ENCODE measurements at places on chromosomes 4 and X. TPM values are rescaled to one million over a fixed set of nuclear protein-coding genes. Genes with fewer than 3 reads are reported as not detected.
A peak's percentile ranks its signal among the peaks of the same experiment; 100 is the strongest.

GRCh38 chrX:103585411-103586313 lies at the start of gene TCEAL4:
Gene TCEAL4 (plus strand): TSS chrX:103585515. CDS start chrX:103586676, 1,161 bp downstream.
- no peaks in the 10 kb centered on the region for H3K27me3 ChIP-seq
- peak within 1 kb of the TSS; percentile 86 for H3K4me3 ChIP-seq
- no peaks in the 10 kb centered on the region for H3K36me3 ChIP-seq

DNA sequence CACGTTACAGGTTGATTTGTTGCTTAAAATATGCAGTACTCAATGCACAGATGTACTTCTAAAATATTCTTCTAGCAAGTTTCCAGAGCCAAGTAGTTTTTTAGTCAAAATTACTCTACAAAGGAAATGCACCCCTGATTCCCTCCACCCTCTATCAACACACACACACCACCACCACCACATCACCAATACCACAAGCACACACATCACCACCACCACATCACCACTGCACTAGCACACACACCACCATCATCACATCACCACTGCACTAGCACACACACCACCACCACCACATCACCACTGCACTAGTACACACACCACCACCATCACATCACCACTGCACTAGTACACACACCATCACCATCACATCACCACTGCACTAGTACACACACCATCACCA lies 105.2 kb upstream of the FRG1 start:
- H3K27ac ChIP-seq: no peak overlapping the region
- H3K4me1 ChIP-seq: no peaks in the 10 kb centered on the region
- no peaks in the 10 kb centered on the region for H3K36me3 ChIP-seq
- H3K27me3 ChIP-seq: no peaks in the 10 kb centered on the region
- no peak for DNase-seq

DNA sequence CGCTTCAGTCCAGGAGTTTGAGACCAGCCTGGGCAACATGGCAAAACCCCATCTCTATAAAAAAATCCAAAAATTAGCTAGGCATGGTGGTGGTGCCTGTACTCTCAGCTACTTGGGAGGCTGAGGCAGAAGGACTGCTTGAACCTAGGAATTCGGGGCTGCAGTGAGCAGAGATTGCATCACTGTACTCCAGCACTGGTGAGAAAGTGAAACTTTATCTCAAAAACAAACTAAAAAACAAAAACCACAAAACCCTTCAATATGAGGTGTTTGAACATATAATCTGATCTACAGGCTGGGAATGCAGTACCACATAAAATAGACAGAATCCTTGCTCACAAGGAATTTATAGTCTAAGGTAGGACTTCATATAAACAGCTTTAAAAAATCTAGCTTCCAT lies 103.9 kb downstream of the PDS5A start:
- H3K4me1 ChIP-seq: no peaks in the 10 kb centered on the region
- no peak overlapping the region for H3K27ac ChIP-seq
- no peak overlapping the region for H3K4me3 ChIP-seq
- DNase-seq: no peak
- no peaks in the 10 kb centered on the region for H3K36me3 ChIP-seq

The TEX13D gene
- 3.3 TPM for total RNA-seq

The CLGN gene
- total RNA-seq: 37.0 TPM

The PAGE5 gene
- total RNA-seq: 28.7 TPM

Data from testis (tissue), 5 donors.